Glutamatergic neuron (in vitro differentiated cells): ENCODE measurements at places on chromosomes 7 and 10. TPM values are rescaled to one million over a fixed set of nuclear protein-coding genes. Genes with fewer than 3 reads are reported as not detected.

Gene H2BK1
- total RNA-seq: not detected

Gene AGBL3
- total RNA-seq: 2.3 TPM

Gene PAPOLB
- total RNA-seq: 1.2 TPM

Gene EPHB6
- total RNA-seq: 21.4 TPM

Gene ANKIB1
- total RNA-seq: 77.7 TPM

GRCh38 chr7:18361756-18362155 lies 133.8 kb upstream of the HDAC9 start:
- no peak overlapping the region for H3K27ac ChIP-seq
- no peak overlapping the region for H3K4me3 ChIP-seq
- no peak for DNase-seq

DNA sequence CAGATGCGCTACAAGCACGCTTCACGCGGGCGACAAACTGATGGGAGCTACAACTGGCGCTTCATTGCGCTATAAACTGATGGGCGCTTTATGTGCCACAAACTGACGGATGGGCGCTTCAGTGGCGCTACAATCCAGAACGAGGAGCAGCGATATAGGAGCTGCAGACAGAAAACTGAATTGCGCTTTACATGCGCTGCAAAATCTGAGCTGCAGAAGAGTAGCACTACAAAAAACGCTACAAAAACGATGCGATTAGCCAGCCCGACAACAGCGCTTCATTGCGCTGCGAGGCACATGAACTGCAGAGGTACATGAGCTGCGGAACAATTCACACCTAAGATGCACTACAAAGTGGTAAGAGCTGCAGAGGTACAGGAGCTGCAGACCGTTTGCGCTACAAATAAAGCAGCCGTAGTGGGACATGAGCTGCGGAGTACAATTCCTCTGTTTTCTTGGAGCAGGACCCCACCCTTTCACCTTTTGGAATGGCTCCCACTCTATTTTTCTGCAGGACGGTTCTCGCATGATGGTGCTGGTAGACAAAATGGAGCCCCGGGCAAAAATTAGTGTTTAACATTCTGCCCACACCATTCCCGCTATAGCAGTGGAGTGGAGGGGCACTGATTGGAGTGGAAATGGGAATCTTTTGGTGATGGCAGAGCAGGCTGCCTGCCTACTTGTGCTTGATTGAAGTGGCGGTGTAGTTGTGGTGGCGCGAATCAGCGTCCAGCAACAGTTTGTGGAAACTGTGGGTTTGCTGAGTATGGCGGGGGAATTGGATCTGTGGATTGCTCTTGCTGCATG lies 1.2 kb upstream of the SGCE start:
- peaks cover 13% of the 10 kb centered on the region for H3K27me3 ChIP-seq
- H3K4me3 ChIP-seq: peak overlapping the region; percentile 94
- H3K36me3 ChIP-seq: no peaks in the 10 kb centered on the region
- peaks cover 4% of the 10 kb centered on the region for H3K4me1 ChIP-seq

DNA sequence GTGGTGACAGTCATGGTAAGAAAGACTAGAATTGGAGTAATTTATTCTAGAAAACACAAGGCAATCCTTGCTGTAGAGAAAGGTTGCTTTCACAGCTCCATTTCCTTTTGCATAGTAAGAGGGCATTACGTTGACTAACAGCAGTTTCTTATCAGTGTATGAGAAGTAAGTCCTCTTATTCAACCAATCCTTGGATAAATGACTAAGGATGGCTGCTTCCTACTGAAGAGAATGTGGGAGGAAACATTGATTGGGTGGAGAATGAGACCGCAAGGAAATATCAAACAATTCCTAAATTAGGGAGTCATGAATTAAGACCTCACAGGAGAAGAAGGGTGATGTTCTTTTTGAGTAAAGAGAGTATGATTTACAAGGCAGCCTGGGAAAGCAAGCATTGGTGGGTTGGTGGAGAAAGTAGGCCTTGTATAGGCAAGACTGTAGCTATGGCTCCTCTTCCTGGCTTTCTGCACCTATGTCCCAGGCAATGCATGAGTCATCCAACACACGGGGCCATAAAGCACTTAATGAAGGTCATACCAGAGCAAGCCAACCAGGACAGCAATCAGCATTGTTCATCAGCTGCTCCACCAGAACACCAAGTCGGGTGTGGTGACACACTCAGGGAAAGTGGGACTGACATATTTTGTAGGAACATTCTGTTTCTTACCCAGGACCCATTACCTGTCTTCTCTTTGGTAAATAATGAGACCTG lies 5.6 kb downstream of the MGAM start:
- H3K27ac ChIP-seq: no peak overlapping the region
- no peaks in the 10 kb centered on the region for H3K4me1 ChIP-seq
- H3K36me3 ChIP-seq: no peaks in the 10 kb centered on the region
- DNase-seq: no peak
- H3K4me3 ChIP-seq: no peak overlapping the region

DNA sequence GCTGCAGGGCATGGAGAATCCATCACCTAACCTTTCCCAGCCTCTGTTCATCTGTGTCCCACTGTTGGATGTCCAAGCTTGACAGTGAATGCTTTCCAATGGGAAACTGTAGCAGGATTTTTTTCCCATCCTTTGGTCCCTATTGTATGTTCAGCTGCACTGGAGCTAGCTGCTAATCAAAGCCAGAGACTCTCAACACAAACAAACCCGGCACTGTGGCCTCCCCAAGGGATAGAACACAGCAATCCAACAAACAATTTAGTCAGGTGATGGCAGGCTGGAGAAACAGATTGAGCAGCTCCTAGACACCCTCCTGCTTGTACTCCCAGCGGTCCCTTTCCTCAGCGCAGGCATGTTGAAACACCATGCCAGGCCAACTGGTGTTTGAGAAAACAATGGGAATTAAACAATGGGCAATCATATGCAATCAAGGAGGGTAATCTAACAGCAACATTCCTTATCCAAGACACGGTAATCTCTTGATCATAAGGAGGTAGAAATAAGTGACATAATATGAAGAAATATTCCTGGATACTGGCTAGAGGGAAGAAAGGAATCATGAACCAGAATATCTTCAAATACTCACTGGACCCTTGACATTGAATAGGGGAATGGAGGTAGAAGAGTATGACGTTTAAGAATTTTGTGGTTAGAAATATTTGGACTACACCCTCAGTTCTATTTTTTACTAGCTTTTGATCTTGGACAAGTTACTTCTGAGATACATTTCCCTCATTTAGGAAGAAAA lies 15.0 kb downstream of the PTN start:
- H3K4me3 ChIP-seq: no peak overlapping the region
- no peaks in the 10 kb centered on the region for H3K27me3 ChIP-seq

DNA sequence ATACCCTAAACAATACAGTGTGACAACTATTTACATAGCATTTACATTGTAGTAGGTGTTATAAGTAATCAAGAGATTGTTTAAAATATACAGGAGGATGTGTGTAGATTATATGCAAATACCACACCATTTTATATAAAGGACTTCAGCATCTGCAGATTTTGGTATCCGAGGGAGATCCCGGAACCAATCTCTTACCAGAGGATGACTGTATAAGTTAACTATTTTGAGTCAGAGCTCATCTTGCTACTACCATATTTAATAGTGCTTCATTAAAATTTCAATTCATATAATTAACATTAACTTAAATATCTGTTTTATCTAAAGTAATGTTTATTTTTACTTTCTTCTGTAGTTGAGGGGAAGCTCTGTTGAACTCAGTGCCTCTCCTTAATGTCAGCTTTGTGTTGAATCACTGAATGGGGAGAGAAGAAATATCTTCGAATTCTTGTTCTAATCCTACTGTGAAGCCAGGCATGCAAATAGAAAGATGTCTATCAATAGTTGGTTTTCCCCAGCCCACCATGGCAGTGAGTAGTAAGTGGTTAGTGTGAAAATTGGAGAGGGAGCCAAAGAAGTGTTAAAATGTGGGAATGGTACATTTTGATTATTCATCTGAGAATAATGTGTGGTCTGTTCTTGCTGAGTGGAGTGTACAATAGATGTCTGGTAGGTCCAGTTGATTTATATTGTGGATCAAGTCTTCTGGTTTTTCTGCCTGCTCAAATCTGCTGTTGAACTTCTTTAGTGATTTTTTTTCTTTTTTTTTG lies 90.1 kb upstream of the CYP26C1 start:
- no peak for DNase-seq
- no peak overlapping the region for H3K4me3 ChIP-seq
- no peaks in the 10 kb centered on the region for H3K4me1 ChIP-seq
- peaks cover 20% of the 10 kb centered on the region for H3K36me3 ChIP-seq
- H3K27me3 ChIP-seq: no peaks in the 10 kb centered on the region

- peaks cover 1% of the 10 kb centered on the region for H3K4me1 ChIP-seq
- H3K27ac ChIP-seq: no peak overlapping the region
- H3K36me3 ChIP-seq: peaks cover 4% of the 10 kb centered on the region
These were observed 19.2 kb upstream of the ZNF32 start for GRCh38 chr10:43667761-43668386.

DNA sequence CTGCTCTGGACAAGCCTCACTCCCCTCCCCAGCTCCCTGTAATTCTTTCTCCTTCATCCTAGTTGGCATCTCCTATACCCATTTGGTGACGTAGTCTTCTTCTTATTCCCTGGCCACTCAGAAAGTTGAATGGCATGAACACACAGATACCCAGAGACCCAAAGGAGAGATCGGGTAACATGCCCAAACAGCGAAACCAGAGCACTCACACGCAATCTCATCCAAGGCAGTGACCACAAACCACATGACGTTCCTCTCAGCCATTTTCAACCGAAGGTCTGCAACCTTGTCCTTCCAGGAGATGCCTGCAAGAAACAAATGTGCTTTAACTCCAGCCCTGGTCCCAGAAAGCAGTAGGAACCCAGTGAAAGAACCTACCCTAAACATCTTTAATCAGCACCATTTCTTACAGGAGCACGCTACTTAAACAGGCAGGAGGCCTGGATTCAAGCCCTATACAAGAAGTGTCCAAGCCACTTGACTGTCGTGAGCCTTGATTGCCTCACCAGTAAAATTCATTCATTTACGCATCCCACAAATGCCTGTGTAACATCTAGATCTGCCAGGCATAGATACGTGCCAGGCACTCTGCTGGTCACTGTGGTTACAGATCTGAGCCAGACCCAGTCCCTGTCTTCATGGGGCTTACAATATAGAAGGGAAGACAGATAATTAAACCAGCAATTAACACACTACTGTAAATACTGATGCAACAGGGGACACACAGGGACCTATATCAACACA lies 37.1 kb downstream of the XPNPEP1 start:
- no peak overlapping the region for H3K4me3 ChIP-seq
- peaks cover 4% of the 10 kb centered on the region for H3K36me3 ChIP-seq
- H3K4me1 ChIP-seq: peaks cover 7% of the 10 kb centered on the region
- H3K27me3 ChIP-seq: peaks cover 8% of the 10 kb centered on the region
- DNase-seq: no peak

- peaks cover 13% of the 10 kb centered on the region for H3K4me1 ChIP-seq
- no peak overlapping the region for H3K27ac ChIP-seq
- DNase-seq: peak; percentile 83
- peaks cover 12% of the 10 kb centered on the region for H3K27me3 ChIP-seq
- no peak overlapping the region for H3K4me3 ChIP-seq
These were observed 10.3 kb downstream of the SFXN3 start for GRCh38 chr10:101041252-101041761.

- H3K36me3 ChIP-seq: no peaks in the 10 kb centered on the region
- no peak for DNase-seq
- peaks cover 3% of the 10 kb centered on the region for H3K27me3 ChIP-seq
- no peak overlapping the region for H3K4me3 ChIP-seq
- no peaks in the 10 kb centered on the region for H3K4me1 ChIP-seq
- H3K27ac ChIP-seq: no peak overlapping the region
These were observed 397.6 kb downstream of the MAGI2 start for GRCh38 chr7:79055722-79056415.
